Esophagus muscularis mucosa (tissue), 4 donors: ENCODE measurements at places on chromosomes 3 and 15. TPM values are rescaled to one million over a fixed set of nuclear protein-coding genes. Genes with fewer than 3 reads are reported as not detected.
A peak's percentile ranks its signal among the peaks of the same experiment; 100 is the strongest.

KCNAB1 gene
- 2.3 TPM for total RNA-seq

DNA sequence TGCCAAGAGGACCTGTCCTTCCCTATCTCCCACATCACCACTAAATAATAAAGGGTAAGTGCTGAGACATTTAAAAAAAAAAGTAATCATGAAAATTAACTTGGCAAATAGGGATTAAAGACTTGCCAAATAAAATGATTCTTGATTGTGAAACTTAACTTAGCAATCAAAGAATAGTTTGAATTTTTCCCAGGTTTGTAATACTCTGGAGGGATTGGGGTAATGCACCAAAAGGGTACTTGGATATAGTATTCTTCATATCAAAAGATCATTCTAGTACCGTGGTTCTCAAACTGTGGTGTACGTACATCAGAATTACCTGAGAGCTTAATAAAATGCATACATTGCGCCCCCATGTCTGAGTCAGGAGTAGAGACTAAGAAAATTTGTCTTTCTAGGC, 28.5 kb downstream of the CALML4 start:
- no peak for DNase-seq
- peak overlapping the region; percentile 68 for H3K27ac ChIP-seq
- peaks cover 30% of the 10 kb centered on the region for H3K4me1 ChIP-seq
- peaks cover 60% of the 10 kb centered on the region for H3K36me3 ChIP-seq
- no peaks in the 10 kb centered on the region for H3K27me3 ChIP-seq

DNA sequence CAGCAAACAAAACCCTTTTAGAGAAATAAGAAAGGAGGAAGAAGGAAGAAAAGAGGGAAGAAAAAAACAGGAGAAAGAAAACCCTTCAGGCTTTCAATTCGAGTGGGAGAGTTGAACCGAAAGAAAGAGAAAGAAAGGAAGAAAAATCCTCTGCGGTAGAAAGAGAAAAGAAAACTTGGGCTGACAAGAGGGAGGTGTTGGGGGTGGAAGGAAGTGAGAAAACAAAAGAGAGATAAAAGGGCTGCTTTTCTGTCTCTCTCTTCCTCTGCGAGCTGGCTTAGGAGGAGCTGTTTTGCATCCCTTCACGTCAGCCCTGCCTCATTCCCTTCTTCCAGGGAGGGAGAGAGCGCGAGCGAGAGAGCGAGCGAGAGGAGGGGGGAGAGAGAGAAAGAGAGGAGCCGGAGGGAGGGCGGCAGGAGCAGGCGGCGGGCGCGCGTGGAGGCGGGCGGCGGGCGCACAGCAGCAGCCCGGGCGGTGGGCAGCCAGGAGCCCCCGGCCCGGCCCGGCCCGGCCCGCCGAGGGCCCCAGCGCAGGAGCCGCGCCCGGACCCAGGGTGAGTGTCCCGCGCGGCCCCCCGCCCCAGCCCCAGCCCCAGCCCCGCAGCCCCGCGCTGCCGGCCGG, at the start of gene ZNF710:
Gene ZNF710 (plus strand): TSS at position 263 of the 621 bp plus-strand sequence. CDS start 65,814 bp downstream, outside the sequence.
- H3K27me3 ChIP-seq = no peaks in the 10 kb centered on the region
- H3K36me3 ChIP-seq = no peaks in the 10 kb centered on the region
- H3K4me3 ChIP-seq = peak within 1 kb of the TSS; percentile 87
- peak within 1 kb of the TSS; percentile 88 for H3K27ac ChIP-seq

GRCh38 chr3:69244039-69244438, 121.6 kb upstream of the LMOD3 start:
- no peak for DNase-seq
- H3K36me3 ChIP-seq = no peaks in the 10 kb centered on the region
- H3K4me3 ChIP-seq = no peak overlapping the region
- no peak overlapping the region for H3K27ac ChIP-seq
- no peaks in the 10 kb centered on the region for H3K4me1 ChIP-seq

FAM174B gene
- 15.2 TPM for total RNA-seq

ALG1L2 gene
- total RNA-seq = not detected

- no peak overlapping the region for H3K4me3 ChIP-seq
- no peaks in the 10 kb centered on the region for H3K36me3 ChIP-seq
- H3K4me1 ChIP-seq = no peaks in the 10 kb centered on the region
- no peaks in the 10 kb centered on the region for H3K27me3 ChIP-seq
- no peak overlapping the region for H3K27ac ChIP-seq
These were observed 641.1 kb upstream of the NAALADL2 start for GRCh38 chr3:174218016-174218415.

RASGRF1 gene
- 0.17 TPM for total RNA-seq

DNA sequence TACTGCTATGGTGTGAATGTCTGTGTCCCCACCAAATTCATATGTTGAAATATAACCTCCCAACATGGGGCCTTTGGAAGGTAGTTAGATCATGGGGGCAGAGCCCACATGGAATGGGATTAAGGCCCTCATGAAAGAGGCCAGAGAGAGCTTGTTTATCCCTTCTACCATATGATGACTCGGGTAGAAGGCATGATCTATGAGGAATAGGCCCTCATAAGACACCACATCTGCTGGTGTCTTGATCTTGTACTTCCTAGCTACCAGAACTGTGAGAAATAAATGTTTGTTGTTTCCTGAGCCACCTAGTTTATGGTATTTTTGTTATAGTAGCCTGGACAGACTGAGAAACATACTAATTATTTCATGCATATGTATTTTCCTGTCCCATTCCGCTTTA, 51.9 kb downstream of the WWTR1 start:
- H3K36me3 ChIP-seq = no peaks in the 10 kb centered on the region
- no peak overlapping the region for H3K4me3 ChIP-seq
- H3K27ac ChIP-seq = no peak overlapping the region
- no peak for DNase-seq
- H3K4me1 ChIP-seq = peaks cover 95% of the 10 kb centered on the region
- no peaks in the 10 kb centered on the region for H3K27me3 ChIP-seq

- no peaks in the 10 kb centered on the region for H3K36me3 ChIP-seq
- no peak for DNase-seq
- H3K4me1 ChIP-seq = peaks cover 87% of the 10 kb centered on the region
- peak overlapping the region; percentile 86 for H3K27ac ChIP-seq
- H3K4me3 ChIP-seq = no peak overlapping the region
These were observed 53.9 kb downstream of the SMAD3 start for GRCh38 chr15:67119238-67119846.

DNA sequence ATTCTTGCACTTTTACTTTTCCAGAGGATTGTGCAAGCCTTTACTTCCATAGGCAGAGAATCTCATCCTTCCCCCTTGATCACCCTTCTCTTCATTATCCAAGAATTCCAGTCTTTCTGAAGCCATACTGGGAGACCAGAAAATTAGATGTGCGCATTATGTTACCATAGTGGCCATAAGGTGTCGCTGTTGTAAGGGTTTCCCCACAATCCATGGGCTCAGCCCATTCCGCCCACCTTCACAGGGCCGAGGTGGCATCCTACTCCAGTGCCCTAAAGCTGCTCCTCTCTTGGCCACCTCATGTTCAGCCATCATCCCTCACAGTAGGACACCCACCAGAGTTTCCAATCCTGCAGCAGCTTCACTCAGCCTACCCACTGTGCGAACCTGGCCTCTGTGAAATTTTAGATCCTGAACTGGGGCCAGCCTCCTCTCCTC, 35.0 kb downstream of the CTSH start:
- peaks cover 42% of the 10 kb centered on the region for H3K4me1 ChIP-seq
- no peaks in the 10 kb centered on the region for H3K27me3 ChIP-seq
- H3K36me3 ChIP-seq = peaks cover 68% of the 10 kb centered on the region
- H3K27ac ChIP-seq = no peak overlapping the region

GOLGA8G gene
- total RNA-seq = 0.17 TPM

DNA sequence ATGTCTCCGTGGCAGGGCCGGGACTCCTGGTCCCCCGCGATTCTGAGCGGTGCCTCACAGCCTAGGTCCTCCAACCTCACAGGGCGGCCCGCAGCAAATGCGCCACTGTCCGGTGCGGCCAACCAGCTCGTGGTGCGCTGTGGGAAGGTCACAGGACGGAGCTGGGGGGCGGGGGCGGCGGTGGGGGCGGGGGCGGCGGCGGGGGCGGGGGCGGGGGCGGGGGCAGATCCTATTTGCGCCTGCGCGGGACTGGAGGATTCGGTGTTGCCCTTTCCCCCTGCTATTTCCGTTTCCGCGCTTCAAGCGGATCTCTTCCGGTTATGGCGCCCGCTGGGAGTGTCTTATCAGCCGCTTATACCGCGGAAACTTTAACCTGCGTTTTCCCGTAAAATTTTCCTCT, 106.7 kb upstream of the SNRPN start:
- H3K27ac ChIP-seq = no peak overlapping the region
- no peaks in the 10 kb centered on the region for H3K36me3 ChIP-seq
- H3K4me3 ChIP-seq = peak overlapping the region; percentile 36
- H3K4me1 ChIP-seq = no peaks in the 10 kb centered on the region

- DNase-seq = no peak
- no peaks in the 10 kb centered on the region for H3K4me1 ChIP-seq
- no peaks in the 10 kb centered on the region for H3K27me3 ChIP-seq
- H3K4me3 ChIP-seq = no peak overlapping the region
These were observed 373.8 kb downstream of the EPHB1 start for GRCh38 chr3:135168822-135169221.

GATA2 gene
- 11.4 TPM for total RNA-seq

- H3K4me3 ChIP-seq = no peak overlapping the region
- H3K27ac ChIP-seq = no peak overlapping the region
- H3K36me3 ChIP-seq = peaks cover 38% of the 10 kb centered on the region
- no peak for DNase-seq
- peaks cover 55% of the 10 kb centered on the region for H3K4me1 ChIP-seq
These were observed 20.8 kb downstream of the LYSMD4 start for GRCh38 chr15:99712415-99712814.

DNA sequence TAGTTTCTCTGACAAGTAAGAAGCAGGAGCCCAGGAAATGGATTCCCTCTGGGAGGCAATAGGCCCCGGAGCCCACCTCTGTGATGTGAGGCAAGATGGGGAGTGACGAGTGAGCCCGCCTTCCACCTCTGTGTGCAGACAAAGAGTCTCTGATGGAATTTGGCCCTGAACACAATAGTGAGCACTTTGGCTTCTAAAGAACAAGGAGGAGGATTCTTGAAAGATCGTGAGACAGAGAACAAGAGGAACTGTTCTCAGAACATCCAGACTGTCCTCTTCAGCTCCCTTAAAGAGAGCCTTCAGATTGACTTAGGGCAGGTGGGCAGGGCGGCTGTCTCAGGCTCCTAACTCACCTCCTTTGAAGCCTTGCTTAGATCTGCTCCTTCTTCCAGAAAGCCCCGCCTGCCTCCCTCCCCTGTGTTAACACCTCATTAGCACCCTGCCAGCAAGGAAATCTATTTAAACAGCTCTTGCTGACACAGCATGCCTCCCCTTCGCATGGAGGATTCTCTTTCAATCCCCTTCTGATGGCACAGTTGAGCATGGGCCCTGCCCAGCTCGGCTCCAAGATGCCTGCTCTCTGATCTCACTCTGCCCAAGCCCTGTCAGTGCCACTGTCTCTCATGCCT, 430.3 kb downstream of the NTRK3 start:
- H3K4me3 ChIP-seq = no peak overlapping the region
- H3K36me3 ChIP-seq = no peaks in the 10 kb centered on the region
- H3K27ac ChIP-seq = no peak overlapping the region
- no peaks in the 10 kb centered on the region for H3K4me1 ChIP-seq
- peak; percentile 75 for DNase-seq

DNA sequence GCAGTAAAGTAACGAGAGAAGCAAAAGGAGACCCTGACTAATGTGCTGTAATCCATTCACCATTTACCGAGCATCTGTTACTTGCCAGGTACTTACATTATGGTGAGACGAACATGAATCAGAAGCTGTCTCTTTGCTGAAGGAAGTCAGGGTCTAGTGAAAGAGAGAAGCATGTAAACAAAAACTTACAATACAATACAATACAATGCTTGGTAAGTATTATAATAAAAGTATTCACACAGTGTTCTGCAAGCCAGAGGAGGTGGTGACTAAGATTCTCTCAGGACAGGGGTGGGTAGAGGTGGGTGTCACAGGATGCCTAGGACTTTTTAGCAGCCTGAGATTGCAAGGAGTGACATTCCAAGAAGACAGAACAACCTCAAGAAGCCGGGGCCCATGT, 50.2 kb upstream of the MGA start:
- no peak overlapping the region for H3K4me3 ChIP-seq
- no peak overlapping the region for H3K27ac ChIP-seq

DNA sequence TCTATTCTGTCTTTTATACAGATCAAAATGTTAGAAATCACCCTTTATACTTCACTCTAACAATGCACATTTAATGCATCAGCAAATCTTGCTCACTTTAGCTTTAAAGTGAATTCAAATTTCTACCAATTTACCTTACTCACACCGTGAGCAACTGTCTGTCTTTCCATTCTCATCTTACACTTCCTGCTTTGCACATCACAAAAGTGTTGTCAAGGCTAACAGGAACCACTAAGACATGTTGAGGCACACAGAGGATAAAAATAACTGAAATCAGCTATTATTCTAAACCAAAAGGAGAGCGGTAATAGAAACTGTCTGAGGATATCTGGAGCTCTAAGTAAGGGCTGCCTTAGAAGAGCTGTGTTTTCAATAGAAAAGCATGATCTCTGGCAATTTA, 519.9 kb downstream of the ZBBX start:
- no peaks in the 10 kb centered on the region for H3K4me1 ChIP-seq
- H3K36me3 ChIP-seq = no peaks in the 10 kb centered on the region
- H3K4me3 ChIP-seq = no peak overlapping the region
- no peak overlapping the region for H3K27ac ChIP-seq

- H3K36me3 ChIP-seq = no peaks in the 10 kb centered on the region
- H3K27ac ChIP-seq = no peak overlapping the region
- H3K4me1 ChIP-seq = no peaks in the 10 kb centered on the region
- no peak overlapping the region for H3K4me3 ChIP-seq
- no peak for DNase-seq
These were observed 269.2 kb downstream of the ZBBX start for GRCh38 chr3:167110901-167111300.

TRIM42 gene
- not detected for total RNA-seq

SMAD6 gene
- 17.5 TPM for total RNA-seq

DNA sequence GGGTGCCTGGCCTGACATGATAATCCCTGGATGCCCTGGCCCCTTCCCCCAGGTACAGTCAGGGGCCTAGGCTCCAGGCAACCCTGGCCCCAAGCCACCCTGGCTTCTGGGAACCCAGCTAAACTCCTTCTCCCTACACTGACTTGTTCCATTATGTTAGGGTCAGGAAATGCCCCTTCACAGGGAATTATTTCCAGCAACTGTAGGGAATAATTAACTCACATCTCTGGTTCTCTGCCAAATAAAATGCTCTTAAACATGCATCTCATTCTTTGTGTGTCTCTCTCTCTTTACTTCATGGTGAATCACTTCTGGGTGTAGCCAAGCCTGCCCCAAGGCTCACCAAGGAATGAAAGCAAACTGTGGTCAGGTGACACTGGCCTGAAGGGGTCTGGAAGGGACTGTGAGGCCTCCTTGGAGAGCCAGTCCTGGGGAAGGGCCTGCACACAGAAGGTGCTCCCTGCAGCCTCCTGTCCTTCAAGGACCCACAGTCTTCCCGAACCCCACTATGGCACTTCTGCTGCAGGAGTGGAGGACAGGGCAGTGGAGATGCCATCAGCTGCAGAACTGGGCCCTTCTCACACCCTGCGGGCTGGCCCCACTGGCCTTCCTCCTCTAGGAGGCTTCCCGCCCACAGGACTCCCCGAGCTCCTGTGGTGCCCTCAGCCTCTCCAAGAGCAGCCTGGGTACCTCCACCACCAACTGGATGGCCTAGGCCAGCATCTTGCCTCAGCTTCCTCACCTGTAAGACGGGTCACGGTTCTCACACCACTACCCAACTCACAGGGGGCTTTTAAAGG, 17.6 kb downstream of the TKT start:
- no peak overlapping the region for H3K4me3 ChIP-seq
- peaks cover 61% of the 10 kb centered on the region for H3K36me3 ChIP-seq
- peaks cover 55% of the 10 kb centered on the region for H3K4me1 ChIP-seq
- no peak for DNase-seq
- H3K27ac ChIP-seq = peak overlapping the region; percentile 73
- H3K27me3 ChIP-seq = no peaks in the 10 kb centered on the region
